H4 (cell line): ENCODE measurements at places on chromosomes 4 and X.

GRCh38 chrX:23332888-23333821 is 1.5 kb upstream of the PTCHD1 start:
- DNase-seq, result no peak

- DNase-seq, result no peak
Observed at GRCh38 chr4:148108766-148109165, 333.4 kb downstream of the NR3C2 start.

GRCh38 chrX:103697687-103698086 is 11.2 kb upstream of the MORF4L2 start:
- no peak for DNase-seq

- peak; percentile 12 for DNase-seq
Observed at GRCh38 chr4:32697281-32697814, 1977.2 kb downstream of the PCDH7 start.

DNA sequence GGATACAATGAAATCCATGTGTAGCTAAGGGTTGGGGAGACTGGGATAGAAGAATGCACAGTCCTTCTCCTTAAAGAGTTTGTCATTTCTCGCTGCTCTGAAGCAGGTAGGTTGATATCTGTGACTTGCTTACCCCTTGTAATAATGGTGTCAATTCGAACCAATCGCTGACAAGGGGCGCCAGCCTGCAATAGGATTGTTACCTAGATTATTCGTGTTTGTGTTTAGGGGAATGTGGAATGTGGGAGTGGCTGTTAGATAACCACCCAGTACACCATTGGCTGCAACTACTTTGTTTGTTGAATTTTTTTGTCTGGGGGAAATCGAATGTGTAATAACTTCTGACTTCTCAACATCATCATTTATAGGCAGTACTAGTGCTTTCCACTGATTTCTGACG is 141.6 kb downstream of the LARP7 start:
- no peak for DNase-seq

- DNase-seq, result no peak
Observed at GRCh38 chr4:121183989-121184388, 19.9 kb upstream of the TNIP3 start.

DNA sequence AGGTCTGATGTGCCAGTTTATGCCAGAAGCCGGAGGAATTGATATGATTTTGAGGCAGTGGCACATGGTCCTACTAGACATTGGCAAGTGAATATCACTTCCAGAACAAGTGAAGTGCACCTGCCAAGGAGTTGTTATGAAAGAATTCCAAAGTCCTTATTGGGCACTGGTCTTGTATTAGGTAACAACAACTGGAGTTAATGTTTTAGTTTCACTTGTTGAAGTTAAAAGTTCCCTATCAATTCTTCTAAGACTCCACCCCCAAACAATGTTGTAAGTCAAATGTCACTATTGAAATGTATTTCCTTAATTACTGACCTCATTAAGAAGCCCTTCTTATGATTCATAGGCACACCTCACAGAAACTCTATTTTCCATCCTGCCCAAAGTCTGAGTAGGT is 3.1 kb downstream of the TET2 start:
- no peak for DNase-seq

DNA sequence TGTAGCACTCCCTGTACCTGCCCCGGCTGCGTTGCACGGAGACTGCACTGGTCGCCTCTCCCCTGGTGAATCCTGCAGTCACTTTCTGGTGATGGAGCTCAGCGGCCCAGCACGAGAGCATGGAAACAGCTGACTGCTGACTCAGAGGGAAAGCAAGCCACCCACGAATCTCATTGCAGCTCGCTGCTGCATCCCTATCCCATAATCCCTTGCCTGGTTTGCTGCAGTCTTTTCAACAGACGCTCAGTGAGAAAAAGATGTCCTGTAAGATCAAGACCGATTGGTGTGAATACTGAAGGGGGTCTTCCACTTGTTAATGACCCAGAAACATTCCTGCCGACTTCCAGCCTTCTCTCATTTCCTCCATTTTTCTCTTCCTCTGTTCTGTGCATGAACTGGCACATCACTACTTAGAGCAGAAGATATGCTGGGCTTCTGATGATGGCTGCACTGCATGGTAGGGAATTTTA is 52.9 kb downstream of the TRIM2 start:
- peak; percentile 31 for DNase-seq

DNA sequence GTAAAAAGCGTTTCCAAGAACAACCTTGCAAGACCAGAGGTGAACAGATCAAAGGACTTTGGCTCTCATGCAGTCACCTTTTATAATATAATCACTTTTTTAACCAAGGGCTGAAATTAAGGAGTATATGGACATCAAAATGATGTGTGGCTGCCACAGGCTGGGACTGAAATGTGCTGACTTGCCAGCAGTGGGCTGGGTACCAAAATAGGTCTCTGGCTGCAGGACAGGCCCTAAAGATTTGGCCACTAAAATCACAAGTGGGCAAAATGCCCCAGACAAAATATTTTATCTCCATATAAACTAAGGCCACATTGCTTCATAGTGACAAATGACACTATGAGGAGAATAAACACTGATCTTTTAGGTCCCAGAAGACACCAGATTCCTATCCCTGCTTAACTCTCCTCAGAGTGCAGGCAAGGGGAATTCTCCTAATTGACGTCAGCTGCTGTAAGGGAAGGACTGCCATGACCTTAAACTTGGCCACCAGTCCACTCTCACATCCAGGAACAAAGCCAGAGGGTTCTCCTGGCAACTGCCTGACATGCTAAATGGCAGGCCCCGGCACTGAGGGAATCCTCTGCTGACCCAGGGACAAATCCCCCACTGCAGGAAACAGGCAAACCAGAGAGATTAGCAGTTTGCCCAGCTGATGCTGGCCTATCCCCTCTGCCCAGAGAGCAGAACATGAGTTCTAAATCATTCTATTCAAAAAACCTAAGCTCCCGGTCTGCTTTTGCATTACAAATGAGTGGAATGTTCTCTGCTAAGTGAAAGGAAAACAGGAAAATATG is 155.8 kb downstream of the PPP3CA start:
- DNase-seq, result peak; percentile 81

GRCh38 chrX:110462957-110463356 is 104.3 kb downstream of the RTL9 start:
- DNase-seq, result no peak

DNA sequence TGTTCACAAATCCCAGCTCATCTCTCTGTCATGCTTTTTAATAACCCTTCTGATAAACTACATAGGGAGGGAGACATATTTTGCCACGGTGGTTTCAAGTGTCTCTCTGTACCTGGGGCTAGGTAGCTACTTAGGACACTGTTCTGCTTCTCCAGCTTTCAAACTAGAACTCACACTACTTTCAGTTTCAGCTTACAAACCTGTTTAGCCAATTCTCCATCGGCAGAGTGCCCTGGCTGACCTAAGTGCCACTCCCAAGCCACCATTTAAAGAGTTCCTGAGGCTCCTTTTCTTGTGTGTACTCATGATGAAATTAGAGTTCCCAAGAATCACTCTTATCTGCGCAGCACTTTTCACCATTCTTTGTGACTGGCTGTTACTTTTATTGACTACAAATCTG is 899.2 kb downstream of the FAT4 start:
- peak; percentile 23 for DNase-seq

DNA sequence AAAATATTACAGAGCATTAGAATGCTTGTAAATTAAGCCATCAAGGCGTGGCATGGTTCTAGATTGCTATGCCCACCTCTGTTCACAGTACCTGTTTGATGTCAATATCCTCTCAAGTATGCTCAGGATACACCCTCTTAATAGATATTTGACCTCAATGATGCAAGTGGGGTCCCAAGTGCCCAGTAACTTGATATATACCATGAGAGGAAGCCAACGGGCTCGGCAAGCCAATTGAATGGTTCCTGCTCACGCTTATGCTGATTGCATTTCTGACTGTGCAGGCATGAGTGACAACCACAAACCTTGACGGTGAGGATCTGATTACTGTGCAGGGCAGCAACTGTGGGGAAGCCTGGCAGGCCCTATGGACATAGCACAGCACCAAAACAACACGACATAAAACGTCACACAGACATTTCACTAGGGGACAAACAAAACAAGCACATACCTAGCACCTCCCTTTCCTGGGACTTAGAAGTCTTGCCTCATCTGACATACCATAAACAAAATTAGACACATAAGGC is 179.1 kb upstream of the ETNPPL start:
- DNase-seq, result no peak

- no peak for DNase-seq
Observed at GRCh38 chr4:123398066-123398852, 1.7 kb downstream of the SPRY1 start.

DNA sequence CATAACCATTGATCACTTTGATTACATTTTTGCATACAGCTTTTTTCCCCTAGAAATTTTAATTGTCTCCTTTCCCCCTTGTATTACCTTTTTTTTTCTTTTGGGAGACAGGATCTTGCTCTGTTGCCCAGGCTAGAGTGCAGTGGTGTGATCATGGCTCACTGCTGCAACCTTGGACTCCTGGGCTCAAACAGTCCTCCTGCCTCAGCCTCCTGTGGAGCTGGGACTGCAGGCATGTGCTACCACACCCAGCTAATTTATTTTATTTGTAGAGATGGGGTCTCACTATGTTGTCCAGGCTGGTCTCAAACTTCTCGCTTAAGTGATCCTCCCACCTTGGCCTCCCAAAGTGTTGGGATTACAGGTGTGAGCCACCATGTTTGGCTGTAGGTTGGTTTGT is 47.0 kb downstream of the ZFX start:
- DNase-seq, result no peak

DNA sequence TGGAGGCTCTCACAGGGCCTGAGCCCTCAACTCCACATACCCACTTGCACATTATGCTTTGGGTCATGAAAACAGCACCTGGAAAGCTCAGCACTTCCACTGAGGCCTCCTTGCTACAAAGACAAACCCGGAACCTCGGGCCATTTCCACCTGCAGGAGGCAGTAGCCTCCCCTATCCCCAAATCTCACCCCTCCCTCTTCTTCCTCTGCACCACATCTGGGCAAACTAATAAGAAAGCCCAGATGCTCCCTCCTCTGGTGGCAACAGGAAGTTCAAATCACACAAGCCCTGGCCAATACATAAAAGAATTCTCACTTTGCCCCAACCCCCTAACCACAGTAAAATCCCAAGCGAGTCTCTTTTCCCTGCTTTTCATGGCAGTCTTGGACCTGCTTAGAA is 136.4 kb downstream of the MAPK10 start:
- peak; percentile 61 for DNase-seq

DNA sequence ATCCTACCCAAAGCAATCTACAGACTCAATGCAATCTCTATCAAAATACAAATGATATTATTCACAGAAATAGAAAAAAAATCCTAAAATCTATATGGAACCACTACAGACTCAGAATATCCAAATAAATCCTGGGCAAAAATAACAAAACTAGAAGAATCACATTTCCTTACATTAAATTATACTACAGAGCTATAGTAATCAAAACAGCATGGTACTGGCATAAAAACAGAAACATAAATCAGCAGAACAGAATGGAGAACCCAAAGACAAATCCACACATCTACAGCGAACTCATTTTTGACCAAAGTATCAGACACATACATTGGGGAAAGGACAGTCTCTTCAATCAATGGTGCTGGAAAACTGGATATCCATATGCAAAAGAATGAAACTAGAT is 304.1 kb upstream of the FGF13 start:
- DNase-seq, result no peak

- DNase-seq, result no peak
Observed at GRCh38 chr4:40178672-40179071, 18.2 kb upstream of the RHOH start.

DNA sequence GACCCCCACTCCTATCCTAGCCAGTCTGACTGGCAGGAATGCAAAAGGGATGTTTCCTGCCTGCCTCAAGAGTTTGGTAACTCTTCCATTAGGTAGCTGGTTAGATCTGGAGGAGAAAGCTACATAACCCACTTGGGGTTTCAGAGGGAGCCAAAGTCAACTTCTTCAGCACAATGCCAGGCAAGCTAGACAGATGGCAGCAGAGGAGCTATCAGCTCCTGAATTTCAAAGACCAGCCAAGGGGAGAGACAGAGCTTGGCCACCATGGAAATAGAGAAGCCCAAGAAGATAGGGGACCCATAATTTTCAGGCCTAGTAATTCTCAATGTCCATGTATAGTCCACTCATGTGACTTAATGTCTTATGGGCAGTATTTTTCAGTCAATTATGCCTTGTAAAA is 56.4 kb downstream of the PGRMC1 start:
- DNase-seq, result no peak

DNA sequence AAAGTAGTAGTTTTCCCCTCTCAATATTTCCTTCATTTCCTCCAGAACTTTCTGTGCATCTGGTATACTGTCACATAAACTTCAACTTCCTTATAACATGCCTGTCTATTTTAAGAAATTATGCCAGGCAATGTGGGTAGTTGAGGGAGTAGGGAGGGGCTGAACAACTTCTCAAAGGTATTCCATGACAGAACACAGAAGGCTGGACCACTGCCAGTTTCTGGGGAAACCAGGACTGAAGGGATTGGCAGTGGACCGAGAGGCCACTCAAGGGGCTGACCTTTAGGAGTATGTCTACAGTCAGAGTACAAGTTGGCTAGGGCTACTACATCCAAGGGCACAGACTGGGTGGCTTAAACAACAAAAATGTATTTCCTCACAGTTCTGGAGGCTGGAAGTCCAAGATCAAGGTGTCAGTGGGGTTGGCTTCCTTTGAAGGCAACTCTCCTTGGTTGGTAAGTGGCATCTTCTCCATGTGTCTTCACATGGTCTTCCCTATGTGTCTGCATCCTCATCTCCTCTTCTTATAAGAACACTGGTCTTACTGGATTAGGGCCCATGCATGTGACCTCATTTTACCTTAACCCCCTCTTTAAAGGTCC is 6.9 kb downstream of the SH3RF1 start:
- DNase-seq, result no peak

DNA sequence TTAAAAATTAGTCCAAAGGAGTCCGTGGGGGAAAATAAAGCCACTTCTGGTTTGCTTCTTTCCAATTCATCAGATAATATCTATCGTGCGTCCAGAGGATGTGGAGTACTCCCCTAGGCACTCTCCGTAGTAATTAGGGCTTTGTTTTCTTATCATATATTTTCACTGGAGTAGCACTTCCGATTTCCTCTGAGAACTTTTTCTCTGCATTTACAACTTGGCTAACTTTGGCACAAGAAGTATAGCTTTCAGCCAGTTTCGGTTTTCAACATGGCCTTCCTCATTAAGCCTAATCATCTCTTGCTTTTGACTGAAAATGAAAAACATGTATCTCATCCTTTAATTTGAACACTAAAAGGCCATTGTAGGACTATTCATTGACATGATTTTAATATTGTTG is 80.5 kb downstream of the CASP3 start:
- DNase-seq, result no peak

DNA sequence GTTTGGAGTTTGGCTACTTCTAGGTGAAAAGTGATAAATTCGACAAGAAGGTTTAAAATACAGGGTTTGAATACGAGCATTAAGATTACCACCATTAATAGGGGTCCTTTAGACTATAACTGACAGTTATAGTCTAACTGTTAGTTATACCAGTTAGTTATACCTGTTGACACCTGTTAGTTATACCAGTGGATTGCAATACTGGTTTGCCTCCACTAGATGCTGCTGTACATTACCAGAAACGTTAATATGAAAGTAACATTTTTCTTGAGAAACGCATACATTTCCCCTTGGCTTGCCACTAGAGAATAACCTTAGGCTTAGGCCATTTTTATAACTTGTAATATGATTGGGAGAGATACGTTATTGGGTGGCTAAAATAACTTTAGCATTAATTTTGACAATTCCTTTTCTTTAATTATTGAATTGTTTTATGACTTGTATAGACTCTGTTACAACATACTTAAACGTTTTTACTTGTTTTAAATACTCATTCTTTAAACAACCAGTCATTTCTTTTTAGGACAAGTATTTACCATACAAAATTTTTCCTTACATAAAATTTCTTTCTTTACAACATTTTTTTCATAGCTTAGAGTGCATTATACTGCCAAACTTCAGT is 911.2 kb downstream of the FSTL5 start:
- peak; percentile 58 for DNase-seq
